ENCODE measurements at places on chromosomes 6 and 20.

GRCh38 chr6:142800240-142800639 lies 144.7 kb downstream of the HIVEP2 start:
- no peak for DNase-seq

DNA sequence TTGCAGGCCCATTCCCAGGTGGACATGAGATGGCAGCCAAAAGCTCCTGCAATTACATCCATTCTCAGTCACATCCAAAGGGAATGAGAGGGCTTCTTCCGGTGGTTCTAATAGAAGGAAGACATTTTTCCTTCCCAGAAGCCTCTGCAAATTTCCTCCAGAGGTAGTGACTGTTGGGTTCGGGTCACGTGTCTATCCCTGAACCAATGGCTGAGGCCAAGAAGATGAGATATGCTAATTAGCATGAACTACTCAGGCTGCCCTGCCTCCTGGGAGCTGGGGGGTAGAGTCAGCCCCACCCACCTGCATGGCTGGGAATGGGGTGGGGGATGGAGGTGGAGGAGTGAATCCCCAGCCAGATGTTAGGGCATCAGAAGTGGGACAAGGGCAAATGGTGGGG lies 61.3 kb upstream of the IYD start:
- no peak for DNase-seq

DNA sequence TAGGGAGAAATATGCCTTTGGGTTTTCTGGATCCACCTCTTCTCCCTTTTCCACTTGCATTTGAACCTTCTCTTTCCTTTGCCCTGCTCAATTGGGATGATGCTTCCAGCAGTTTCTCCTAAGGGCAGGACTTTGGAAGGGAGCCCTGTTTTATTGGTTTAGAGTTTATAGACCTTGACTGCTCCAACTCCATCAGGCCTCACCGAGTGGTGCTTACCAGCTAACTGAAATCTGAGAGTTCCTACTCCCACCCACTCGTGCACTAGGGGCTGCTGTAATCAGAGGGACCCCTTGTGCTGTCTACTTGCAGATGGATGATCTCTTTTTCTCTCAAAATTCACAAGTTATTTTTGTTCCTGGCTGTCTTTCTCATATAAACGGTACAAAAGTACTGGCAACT lies 121.3 kb upstream of the SLC22A16 start:
- no peak for DNase-seq

DNA sequence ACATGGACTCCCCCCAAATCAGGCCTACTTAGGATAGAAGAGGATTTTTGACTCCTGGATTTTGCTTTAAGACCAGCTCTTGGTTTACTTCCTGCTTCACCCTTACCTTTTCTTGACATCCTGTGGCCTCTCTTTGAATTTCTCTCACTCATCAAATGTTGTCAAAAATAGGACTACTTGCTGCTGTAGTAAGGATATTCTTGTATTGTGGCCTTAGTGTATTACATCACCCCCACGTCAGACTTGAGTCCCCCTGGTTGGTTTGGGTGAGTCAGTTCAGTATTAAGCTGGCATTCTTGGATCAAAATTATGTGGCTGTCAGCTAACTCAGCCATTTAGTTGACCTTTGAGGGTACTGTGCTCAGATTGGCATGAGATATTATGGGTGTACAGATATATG lies 1.1 kb downstream of the TPX2 start:
- peak; percentile 78 for DNase-seq

- DNase-seq = no peak
Observed at GRCh38 chr6:100300221-100300736, 164.4 kb downstream of the SIM1 start.

GRCh38 chr6:155882527-155883333 lies 427.1 kb upstream of the NOX3 start:
- no peak for DNase-seq

DNA sequence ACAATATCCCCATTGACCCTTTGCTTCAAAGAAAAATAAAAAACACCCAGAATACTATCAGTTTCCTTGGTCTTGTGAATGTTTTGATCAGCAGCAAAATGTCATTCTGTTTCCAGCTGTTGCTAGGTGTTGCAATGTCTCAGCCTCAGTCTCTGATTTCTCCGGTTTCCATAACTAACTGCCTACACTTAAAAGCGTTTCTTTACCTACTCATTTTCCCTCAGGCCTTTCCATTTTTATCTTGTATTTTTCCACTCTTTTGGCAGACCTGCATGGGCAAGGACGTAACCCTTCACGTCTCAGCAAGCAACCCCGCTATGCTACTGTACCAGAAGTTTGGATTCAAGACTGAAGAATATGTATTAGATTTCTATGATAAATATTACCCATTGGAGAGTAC lies 49.4 kb downstream of the KAT14 start:
- DNase-seq = no peak

DNA sequence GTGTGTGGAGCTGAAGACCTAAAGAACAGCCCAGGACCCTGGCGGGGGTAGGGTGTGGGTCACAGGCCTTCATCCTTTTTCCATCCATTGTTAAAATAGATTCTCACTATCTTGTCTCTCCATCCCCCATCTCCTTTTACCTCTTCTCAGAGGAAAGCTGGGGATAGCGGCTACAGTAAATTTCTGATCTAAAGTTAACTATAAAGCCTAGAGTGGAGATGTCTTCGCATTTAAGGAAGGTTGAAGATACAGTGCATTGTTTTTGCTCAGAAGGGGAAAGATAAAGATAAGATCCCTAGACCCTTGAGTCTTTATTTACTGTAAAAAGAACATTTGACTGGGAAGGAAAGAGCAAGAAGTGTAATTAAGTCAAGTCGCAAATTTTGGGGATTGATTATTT lies 8.6 kb downstream of the FOXA2 start:
- no peak for DNase-seq

DNA sequence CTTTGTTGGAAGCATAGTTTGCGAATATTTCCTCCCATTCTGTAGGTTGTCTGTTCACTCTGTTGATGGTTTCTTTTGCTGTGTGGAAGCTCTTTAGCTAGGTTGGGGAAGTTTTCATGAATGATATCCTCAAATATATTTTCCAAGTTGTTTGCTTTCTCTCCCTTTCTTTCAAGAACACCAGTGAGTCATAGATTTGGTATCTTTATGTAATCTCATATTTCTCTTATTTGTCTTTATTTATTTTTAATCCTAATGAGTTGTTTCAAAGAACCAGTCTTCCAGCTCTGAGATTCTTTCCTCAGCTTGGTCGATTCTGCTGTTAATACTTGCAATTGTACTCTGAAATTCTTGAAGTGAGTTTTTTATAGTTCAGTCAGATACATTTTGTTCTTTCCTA lies 628.0 kb upstream of the ID4 start:
- no peak for DNase-seq

- DNase-seq = no peak
Observed at GRCh38 chr6:37352384-37352783, 1.4 kb upstream of the RNF8 start.

DNA sequence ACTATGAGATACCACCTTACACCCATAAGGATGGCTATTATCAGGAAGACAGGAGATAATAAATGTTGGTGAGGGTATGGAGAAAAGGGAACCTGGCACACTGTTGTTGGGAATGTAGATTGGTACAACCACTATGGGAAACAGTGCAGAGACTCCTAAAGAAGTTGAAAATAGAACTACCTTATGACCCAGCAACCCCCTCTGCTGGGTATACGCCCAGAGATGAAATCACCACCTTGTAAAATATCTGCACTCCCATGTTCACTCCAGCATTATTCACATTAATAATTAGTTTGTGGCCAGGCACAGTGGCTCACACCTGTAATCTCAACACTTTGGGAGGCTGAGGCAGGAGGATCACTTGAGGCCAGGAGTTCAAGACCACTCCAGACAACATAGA lies 26.8 kb downstream of the ZBTB9 start:
- DNase-seq = no peak

- no peak for DNase-seq
Observed at GRCh38 chr6:5828296-5828695, 178.4 kb downstream of the NRN1 start.

DNA sequence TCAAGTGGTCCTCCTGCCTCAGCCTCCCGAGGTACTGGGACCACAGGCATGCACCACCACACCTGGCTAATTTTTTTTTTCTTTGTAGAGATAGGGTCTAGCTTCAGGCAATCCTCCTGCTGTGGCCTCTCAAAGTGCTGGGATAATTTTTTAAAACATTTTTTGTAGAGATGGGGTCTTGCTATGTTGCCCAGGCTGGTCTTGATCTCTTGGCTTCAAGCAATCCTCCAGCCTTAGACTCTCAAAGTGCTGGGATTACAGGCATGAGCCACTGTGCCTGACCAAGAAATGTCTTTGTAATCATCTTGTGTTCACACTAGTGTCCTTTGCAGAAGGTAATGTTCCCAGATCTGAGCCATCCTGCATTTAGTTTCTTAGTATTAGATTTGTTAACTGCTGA lies 61.6 kb downstream of the RIPOR2 start:
- no peak for DNase-seq

DNA sequence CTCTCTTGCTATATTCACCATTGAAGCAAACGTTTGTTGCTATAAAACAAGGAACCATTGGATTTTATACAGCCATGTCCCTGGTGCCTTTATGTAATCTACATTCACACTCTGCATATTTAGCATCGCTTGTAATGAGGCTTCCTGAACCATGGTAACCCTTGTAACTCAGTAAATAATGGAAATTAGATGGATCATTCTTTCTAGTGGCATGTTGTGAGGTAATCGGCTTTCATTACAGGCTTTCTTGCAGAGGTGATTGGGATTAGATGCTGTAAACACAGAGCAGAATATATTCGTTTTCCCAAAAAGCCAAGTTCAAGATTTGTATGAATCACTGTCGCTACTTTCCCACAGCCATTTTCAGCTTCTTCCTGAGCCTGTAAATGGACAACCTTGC lies 36.1 kb downstream of the SMPDL3A start:
- DNase-seq = no peak

GRCh38 chr20:32206760-32207625 lies 550 bp downstream of the PLAGL2 start:
- no peak for DNase-seq

GRCh38 chr6:121695329-121695728 lies 259.9 kb downstream of the GJA1 start:
- DNase-seq = no peak
